ENCODE measurements at places on chromosomes 4 and X.

DNA sequence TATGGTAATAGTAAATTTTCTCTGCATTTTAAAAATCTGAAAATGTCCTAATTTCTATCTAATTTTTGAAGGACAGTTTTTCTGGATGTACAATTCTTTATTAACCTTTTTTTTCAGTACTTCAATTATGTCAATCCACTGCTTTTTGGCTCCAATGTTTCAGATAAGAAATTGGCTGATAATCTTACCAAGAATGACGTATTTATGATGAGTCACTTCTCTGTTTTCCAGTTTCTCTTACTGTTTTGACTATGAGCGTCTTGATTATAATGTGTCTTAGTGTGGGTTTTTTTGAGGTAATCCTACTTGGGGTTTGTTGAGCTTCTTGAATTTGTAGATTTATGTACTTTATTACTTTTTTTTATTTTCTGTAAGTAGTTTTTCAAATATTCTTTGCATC, 47.2 kb downstream of the UGT2B11 start:
- no peak for DNase-seq

- DNase-seq, result no peak
Measured at GRCh38 chr4:69727926-69728325, 32.5 kb downstream of the SULT1B1 start.

GRCh38 chr4:120723986-120724385, 198.5 kb downstream of the PRDM5 start:
- no peak for DNase-seq

GRCh38 chr4:181595716-181596115, 647.5 kb upstream of the TENM3 start:
- no peak for DNase-seq

- DNase-seq, result no peak
Measured at GRCh38 chr4:87732033-87732765, 67.2 kb upstream of the IBSP start.

DNA sequence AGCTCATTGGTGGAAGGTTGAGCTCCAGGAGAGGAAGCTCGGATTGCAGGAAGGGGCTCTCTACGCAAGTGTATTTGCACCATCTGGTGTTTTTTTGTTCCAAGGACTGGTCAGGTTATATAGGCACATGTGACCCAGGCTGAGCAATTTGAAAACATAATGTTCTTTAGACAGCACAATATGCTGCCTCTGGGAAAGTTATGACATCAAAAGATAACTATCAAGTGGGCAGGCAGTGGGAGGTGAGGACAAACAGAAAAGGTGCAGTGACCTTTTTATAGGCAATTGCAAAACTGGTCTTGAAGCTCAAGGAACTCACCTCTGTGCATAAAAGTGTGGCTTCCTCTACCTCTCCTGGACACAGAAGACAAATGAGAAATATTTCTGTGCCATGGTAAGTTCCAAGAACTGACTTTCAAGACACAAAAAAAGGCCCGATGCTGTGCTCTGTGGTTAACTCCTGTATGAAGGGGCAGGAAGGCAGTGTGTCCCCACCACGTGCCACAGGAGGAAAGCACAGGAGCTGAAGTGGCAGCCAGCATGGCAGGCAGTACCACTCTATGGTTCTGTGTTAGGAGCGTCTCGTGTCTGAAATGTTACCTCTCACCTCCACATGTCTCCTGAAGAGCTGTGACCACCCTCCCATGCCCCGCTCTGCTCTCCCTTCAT, 128.6 kb downstream of the SHROOM3 start:
- no peak for DNase-seq

DNA sequence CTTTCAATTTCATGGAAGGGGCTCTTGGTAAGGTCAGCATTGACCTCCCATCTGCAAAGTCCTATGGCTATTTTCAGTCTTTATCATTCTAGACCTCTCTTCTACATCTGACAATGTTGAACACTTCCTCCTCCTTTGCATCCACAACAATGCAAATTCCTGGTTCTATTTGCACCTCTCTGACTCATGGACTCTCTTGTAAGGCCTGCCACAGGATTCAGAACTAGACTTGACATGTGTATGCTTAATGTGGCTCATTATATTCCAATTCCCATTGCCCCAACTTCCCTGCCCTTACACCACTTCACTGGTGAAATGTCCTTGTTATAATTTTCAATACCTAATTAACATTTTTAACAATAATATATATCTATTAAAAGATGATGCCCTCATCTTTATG, 314.3 kb upstream of the FGF13 start:
- no peak for DNase-seq

DNA sequence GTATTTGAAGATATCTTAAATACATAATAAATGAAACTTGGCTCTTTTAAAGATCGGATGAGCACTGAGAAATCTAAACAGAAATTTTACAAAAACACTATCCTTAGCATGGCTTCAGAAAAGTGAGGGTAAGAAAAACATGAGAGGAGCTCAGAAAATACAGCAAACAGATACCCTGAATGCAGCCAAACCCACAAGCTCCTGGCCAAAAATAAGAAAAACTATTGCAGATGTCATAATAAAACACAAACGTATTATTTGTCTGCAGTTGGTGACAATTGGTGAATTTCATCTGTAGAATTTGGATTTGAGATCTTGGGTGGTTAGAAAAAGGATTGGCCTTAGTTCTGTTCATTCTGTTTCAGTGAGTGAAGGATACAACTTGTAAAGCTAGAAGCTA, 603.9 kb downstream of the INPP4B start:
- DNase-seq, result no peak

GRCh38 chrX:149129767-149130166, 375.3 kb downstream of the IDS start:
- no peak for DNase-seq

DNA sequence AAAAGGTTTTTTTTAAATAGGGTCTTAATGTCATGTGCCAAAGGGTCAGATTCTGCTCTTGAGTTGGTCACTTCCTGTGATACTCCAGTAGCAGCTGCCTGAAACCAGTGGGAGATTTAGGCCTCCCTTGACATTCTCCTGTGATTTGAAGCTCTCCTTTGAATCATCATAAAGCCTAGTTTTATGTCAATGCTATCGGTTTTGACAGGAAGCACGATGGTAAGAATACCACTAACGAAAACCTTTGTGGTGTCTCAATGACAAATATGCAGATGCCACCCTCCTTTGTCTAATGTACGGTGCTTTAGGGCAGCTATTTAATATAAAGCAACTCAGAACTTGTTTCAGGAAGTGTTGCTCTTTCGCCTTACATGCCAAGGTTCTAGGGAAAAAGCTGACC, 44.2 kb downstream of the CCNI start:
- DNase-seq, result no peak

DNA sequence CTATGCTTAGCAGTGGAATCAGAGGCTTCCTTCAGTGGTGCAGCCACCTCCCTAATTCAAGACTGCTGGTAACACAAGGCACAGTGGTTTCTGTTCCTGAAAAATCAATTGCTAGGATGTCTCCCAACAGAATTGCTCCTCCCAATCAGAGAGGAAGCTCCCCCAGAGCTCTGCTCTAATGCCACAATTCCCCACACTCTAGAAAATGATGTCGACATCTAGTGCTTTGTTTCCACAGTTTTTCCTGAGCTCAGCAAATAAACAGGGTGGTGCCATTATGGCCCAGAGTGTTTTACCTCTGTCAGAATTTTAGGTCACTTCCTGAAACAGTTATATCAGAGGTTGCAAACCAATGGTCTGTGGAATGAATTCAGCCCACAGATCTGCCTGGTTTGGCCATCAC, 24.7 kb downstream of the TAB3 start:
- DNase-seq, result no peak

GRCh38 chr4:8765631-8766590, 105.7 kb downstream of the HMX1 start:
- DNase-seq, result no peak

DNA sequence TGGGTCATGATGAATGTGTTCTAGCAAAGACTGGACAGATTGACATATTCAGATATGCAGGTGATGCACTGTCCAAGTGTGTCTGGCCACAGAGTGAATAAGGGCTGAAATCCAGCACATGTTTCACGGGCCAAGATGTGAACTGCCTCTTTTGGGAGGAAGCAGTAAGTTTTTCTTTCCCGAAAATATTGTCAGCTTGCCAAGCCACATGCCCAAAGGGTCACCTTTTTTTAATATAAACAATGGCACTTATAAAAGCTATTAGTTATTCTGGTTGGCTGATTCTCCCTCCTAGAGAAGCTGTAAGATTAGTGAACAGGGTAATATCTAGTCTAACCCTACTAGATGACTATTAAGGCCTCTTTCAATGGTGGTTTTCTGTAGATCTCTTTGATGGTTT, 1.5 kb upstream of the EDNRA start:
- DNase-seq, result no peak

- DNase-seq, result no peak
Measured at GRCh38 chr4:26029568-26030131, 115.6 kb downstream of the SMIM20 start.

GRCh38 chr4:132614682-132615081, 534.4 kb upstream of the PCDH10 start:
- DNase-seq, result no peak

- DNase-seq, result no peak
Measured at GRCh38 chrX:65463550-65463949, 71.0 kb downstream of the LAS1L start.

GRCh38 chr4:163556177-163556576, 61.7 kb downstream of the TMA16 start:
- DNase-seq, result no peak

DNA sequence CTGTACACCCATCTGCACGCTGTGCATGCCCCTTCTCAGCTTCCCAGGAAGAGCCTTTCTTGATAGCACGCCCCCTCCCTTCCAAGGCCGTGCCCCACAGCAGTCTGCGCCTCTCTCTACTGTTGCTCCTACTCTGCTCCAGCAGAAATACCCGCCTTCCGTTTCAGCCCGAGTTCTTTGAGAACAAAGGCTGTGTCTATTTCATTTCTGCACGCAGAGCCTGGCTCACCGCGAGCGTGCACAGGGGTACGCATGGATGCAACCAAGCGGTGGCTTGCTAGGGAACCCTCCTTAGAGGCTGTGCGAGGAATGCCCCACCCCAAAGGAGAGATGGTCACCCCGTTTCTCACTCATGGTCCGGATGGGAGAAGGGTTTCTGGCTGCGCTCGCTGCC, 485 bp downstream of the AADAT start:
- DNase-seq, result peak; percentile 11

GRCh38 chr4:135365065-135365464, 1163.5 kb upstream of the PABPC4L start:
- DNase-seq, result no peak

- no peak for DNase-seq
Measured at GRCh38 chr4:113919145-113919544, 60.3 kb downstream of the ARSJ start.

- peak; percentile 41 for DNase-seq
Measured at GRCh38 chrX:102684772-102685520, 27.3 kb upstream of the GPRASP2 start.

DNA sequence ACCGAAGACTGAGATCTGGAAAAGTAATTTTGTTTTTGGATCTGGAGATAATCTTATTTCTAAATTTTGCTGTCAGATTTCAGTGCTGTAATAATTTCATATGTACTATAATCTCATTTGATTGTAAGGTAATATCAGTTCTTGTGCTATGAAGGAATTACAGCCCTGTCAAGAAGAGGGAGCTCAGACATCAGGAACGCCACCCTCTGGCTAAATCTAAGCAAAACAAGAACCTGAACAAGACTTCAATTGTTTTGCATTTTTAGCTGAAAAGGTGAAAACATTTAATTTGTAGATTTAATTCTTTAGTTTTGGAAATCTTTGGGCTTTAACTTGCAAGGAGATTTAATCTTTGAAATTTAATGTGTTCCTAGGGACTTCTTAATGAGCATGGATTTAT, 525.4 kb upstream of the HS3ST1 start:
- DNase-seq, result no peak
